Karpas-422 (cell line): ENCODE measurements at places on chromosomes 12 and 14. TPM values are rescaled to one million over a fixed set of nuclear protein-coding genes. Genes with fewer than 3 reads are reported as not detected.
A peak's percentile ranks its signal among the peaks of the same experiment; 100 is the strongest.

DNA sequence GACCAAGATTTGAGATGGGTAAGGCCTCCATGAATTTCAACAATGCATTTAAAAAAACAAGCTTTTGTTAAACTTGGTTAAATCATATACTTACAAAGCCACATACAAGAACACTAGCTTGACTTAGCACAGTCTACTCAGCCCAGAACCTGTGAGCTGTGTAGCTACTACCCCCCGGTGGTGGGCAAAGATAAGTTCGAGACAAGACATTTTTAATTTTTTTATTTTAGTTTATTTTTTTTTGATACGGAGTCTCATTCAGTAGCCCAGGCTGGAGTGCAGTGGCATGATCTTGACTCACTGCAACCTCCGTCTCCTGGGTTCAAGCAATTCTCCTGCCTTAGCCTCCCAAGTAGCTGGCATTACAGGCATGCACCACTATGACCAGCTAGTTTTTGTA is 3.7 kb upstream of the NECAP1 start:
- H3K4me1 ChIP-seq, result peaks cover 25% of the 10 kb centered on the region
- H3K27ac ChIP-seq, result no peak overlapping the region
- peak; percentile 71 for DNase-seq
- H3K27me3 ChIP-seq, result no peaks in the 10 kb centered on the region
- H3K4me3 ChIP-seq, result no peak overlapping the region

GRCh38 chr12:116384691-116385485 is 107.4 kb upstream of the MED13L start:
- no peaks in the 10 kb centered on the region for H3K36me3 ChIP-seq
- H3K4me3 ChIP-seq, result no peak overlapping the region
- no peak overlapping the region for H3K27ac ChIP-seq
- DNase-seq, result peak; percentile 50

- no peaks in the 10 kb centered on the region for H3K4me1 ChIP-seq
- H3K36me3 ChIP-seq, result no peaks in the 10 kb centered on the region
- no peak overlapping the region for H3K4me3 ChIP-seq
- no peak for DNase-seq
- H3K27me3 ChIP-seq, result peaks cover 3% of the 10 kb centered on the region
- no peak overlapping the region for H3K27ac ChIP-seq
Measured at GRCh38 chr12:72089678-72090077, 151.0 kb downstream of the TPH2 start.

DNA sequence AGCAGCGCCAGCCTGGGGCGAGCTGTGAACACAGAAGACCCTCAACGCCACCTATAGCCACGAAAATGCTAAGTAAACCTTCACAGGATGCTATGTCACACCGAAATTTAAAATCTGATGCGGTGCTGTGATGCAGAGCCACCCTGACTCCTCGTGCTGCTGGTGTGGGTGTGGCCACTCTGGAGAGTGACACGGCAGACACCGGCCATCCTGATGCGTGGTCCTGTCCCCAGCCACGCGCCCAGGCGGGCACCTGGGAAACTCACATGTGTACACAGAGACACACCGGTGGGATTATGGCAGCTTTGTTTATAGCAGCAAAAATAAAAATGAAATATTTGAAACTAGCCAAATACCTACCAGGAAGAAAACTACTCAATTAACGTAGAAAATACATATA is 138.3 kb upstream of the SFSWAP start:
- H3K36me3 ChIP-seq, result no peaks in the 10 kb centered on the region
- no peaks in the 10 kb centered on the region for H3K27me3 ChIP-seq
- H3K27ac ChIP-seq, result no peak overlapping the region
- DNase-seq, result no peak
- H3K4me1 ChIP-seq, result no peaks in the 10 kb centered on the region

GRCh38 chr12:46124132-46124847 is 133.9 kb upstream of the SCAF11 start:
- H3K27ac ChIP-seq, result no peak overlapping the region
- no peaks in the 10 kb centered on the region for H3K36me3 ChIP-seq
- H3K27me3 ChIP-seq, result no peaks in the 10 kb centered on the region
- DNase-seq, result no peak

- H3K4me3 ChIP-seq, result no peak overlapping the region
- no peaks in the 10 kb centered on the region for H3K36me3 ChIP-seq
- H3K4me1 ChIP-seq, result peaks cover 10% of the 10 kb centered on the region
- no peak overlapping the region for H3K27ac ChIP-seq
- no peak for DNase-seq
- H3K27me3 ChIP-seq, result peaks cover 3% of the 10 kb centered on the region; the same call in 1 of the 2 replicates
Measured at GRCh38 chr14:101709962-101710931, 51.3 kb upstream of the PPP2R5C start.

- no peak overlapping the region for H3K27ac ChIP-seq
- H3K4me1 ChIP-seq, result no peaks in the 10 kb centered on the region
- H3K27me3 ChIP-seq, result no peaks in the 10 kb centered on the region
Measured at GRCh38 chr14:72883961-72884360, 9.9 kb downstream of the DPF3 start.

GRCh38 chr12:2959192-2959504 is at the start of gene TEAD4:
Gene TEAD4 (plus strand): TSS chr12:2959397.
- no peaks in the 10 kb centered on the region for H3K27me3 ChIP-seq
- no peak within 1 kb of the TSS for H3K27ac ChIP-seq
- DNase-seq, result no peak
- H3K4me3 ChIP-seq, result no peak within 1 kb of the TSS

GRCh38 chr12:52023182-52023975 is 16.6 kb downstream of the TAMALIN start:
- no peak overlapping the region for H3K27ac ChIP-seq
- 0 out of 2 replicates have a peak, but pooled peaks cover 2% of the 10 kb centered on the region for H3K27me3 ChIP-seq
- DNase-seq, result peak; percentile 93
- peaks cover 69% of the 10 kb centered on the region for H3K4me1 ChIP-seq
- peak overlapping the region; percentile 60 for H3K4me3 ChIP-seq

DNA sequence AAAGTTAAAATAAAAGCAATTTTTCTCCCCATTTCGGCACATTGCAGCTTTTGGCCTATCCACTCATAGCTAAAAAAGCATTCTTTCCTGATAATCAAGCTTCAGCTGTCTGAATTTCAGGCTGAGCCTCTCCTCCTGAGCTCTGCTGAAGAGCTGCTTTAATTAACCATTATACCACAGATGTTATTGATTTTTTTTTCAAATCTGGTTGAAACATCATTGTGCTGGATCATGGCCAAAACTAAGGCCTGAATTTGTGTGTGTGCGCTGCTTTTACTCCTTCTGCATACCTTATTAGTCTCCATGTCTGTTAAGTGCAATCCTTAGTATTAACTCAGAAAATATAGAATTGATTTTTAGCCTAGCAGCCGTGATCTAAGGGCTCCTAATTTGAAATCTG is 52.3 kb downstream of the MBIP start:
- no peaks in the 10 kb centered on the region for H3K4me1 ChIP-seq
- H3K27ac ChIP-seq, result no peak overlapping the region
- no peaks in the 10 kb centered on the region for H3K27me3 ChIP-seq
- H3K4me3 ChIP-seq, result no peak overlapping the region
- no peak for DNase-seq

DNA sequence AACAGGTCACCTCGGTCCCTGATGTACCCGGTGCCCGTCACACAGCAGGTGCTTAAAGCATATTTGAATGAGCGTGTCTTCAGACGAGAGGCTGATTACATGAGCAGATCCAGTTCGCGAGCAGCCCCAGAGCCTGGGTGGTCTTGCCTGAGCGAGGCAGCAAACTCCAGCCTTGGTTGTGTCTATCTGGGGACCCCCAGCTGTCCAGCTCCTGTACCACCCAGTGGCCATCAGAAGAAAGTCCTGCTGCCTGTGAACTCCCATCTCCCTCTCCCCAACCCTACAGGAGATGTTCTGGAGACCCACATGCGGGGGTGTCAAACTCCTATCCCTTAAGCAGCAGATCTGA is 174.2 kb downstream of the PHETA1 start:
- no peak overlapping the region for H3K4me3 ChIP-seq
- H3K4me1 ChIP-seq, result no peaks in the 10 kb centered on the region
- no peak for DNase-seq
- H3K27me3 ChIP-seq, result no peaks in the 10 kb centered on the region

DNA sequence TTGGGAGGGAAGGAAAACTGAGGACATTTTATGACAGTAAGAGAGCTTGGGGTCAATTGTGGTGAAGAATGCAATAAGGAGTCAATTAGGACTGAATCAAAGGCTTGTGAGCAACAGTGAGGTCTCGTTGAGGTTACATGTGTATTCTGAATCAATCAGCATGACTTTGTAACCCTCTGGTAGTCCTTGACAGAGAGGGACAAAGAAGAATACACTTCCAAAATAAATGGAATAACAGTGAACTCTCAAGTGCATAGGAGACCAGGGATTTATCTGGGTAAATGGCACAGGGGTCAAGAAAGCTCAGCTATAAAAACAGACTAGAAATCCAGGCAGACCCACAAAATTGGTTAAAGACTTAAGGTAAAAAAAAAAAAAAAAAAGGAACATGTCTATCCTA is 85.1 kb upstream of the NAV3 start:
- H3K36me3 ChIP-seq, result no peaks in the 10 kb centered on the region
- no peaks in the 10 kb centered on the region for H3K27me3 ChIP-seq
- H3K4me1 ChIP-seq, result no peaks in the 10 kb centered on the region

GRCh38 chr12:92702754-92703679 is at the start of gene PLEKHG7:
Gene PLEKHG7 (plus strand): TSS chr12:92702989. CDS start chr12:92706632, 3,643 bp downstream.
- no peak within 1 kb of the TSS for H3K27ac ChIP-seq
- peak; percentile 48 for DNase-seq
- 0 out of 2 replicates have a peak, but pooled peaks cover 4% of the 10 kb centered on the region for H3K4me1 ChIP-seq
- H3K27me3 ChIP-seq, result no peaks in the 10 kb centered on the region
- H3K36me3 ChIP-seq, result no peaks in the 10 kb centered on the region

DNA sequence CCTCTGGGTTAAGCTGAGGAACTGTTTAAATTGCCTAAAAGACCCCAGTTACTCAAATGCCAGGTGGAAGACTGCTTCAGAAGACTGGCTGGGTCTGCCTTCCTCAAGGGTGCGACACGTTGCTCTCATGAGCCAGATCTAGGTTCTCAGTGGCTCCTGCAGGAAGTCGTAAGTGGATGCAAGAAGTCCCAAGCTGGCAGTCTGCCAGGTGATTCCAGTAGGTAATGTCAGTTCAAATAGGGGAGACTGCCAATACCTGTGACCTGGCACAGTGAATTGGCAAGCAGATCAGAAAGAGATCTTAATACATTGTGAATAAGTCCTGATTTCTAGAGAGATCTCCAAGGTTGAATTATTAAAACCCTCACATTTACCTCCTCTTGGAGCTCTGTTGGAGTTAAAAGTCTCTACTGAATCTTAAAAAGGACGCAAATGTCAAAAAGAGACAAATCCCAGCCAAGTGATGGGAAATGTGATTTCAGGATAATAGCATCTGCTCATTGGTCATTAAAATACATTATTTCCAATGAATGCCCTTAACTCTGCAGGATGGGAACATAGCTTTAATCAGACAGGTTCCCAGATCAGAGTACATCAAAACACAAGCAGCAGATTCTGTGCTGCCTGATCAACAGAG is 98.8 kb upstream of the FRMD6 start:
- no peak overlapping the region for H3K4me3 ChIP-seq
- no peaks in the 10 kb centered on the region for H3K27me3 ChIP-seq
- H3K27ac ChIP-seq, result no peak overlapping the region

GRCh38 chr12:78898416-78898815 is 33.8 kb downstream of the SYT1 start:
- no peak overlapping the region for H3K4me3 ChIP-seq
- H3K27ac ChIP-seq, result no peak overlapping the region
- no peaks in the 10 kb centered on the region for H3K36me3 ChIP-seq
- no peak for DNase-seq
- no peaks in the 10 kb centered on the region for H3K4me1 ChIP-seq

DNA sequence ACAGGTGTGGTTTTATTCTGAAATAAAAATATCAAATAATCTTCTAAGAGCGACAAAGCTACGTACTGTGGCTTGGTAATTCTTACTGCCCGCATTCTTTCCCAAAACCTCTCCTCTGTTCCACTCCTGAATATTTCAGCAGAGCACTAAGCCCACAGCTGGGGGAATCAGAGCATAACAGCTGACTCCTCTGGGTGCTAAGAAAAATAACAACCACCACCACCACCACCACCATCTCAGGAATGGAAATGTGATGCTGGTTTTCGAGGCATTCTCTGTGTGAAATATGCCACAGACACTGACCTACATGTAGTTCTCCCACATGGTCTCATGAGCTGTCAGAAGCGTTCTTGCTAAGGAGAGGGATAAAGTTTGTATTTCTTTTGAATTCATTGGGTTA is 183.7 kb downstream of the BMP4 start:
- DNase-seq, result no peak
- no peaks in the 10 kb centered on the region for H3K4me1 ChIP-seq
- no peak overlapping the region for H3K4me3 ChIP-seq
- no peaks in the 10 kb centered on the region for H3K27me3 ChIP-seq
- no peak overlapping the region for H3K27ac ChIP-seq

DNA sequence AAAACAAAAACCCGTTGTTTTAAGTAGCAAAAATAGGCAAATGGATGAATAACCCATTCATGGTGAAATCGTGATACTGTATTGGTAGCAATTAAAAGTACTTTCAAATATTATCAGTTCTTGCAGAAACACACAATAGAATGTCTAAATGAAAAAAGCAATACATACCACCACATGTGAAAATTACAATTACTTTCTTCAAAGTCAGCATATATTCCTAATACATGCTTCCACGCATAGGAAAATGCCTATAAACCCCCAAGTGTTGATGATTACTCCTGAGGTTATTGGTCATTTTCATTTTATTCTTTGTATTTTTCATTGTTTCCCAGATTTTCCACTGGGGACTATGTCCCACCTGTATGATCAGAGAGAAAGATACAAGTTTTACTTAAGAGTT is 15.2 kb downstream of the DDX55 start:
- no peaks in the 10 kb centered on the region for H3K27me3 ChIP-seq
- no peak overlapping the region for H3K4me3 ChIP-seq
- H3K27ac ChIP-seq, result no peak overlapping the region

DNA sequence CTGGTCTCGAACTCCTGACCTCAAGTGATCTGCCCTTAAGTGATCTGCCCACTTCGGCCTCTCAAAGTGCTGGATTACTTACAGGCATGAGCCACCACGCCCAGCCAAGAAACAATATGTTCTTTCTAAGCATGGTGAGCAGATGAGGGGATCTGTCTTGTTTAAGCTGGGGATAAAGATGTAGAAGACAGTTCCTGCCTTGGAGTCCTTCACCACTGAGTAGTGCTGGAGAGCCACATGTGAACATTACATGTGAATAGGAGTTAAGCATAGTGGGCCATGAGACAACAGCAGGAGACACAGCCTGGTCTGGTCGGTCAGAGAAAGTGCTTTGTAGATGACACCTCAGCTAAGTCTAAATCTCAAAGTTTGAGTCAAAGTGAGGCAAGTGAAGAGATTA is 26.0 kb downstream of the TMBIM6 start:
- H3K27ac ChIP-seq, result no peak overlapping the region
- DNase-seq, result no peak
- no peak overlapping the region for H3K4me3 ChIP-seq

GRCh38 chr14:70018230-70018629 is 139.0 kb downstream of the SMOC1 start:
- no peaks in the 10 kb centered on the region for H3K36me3 ChIP-seq
- no peak overlapping the region for H3K4me3 ChIP-seq
- no peaks in the 10 kb centered on the region for H3K4me1 ChIP-seq
- H3K27ac ChIP-seq, result no peak overlapping the region
- DNase-seq, result no peak

GRCh38 chr12:107523775-107524535 is 161.6 kb upstream of the PWP1 start:
- no peak overlapping the region for H3K4me3 ChIP-seq
- H3K4me1 ChIP-seq, result peaks cover 5% of the 10 kb centered on the region
- no peaks in the 10 kb centered on the region for H3K27me3 ChIP-seq
- DNase-seq, result no peak
- no peak overlapping the region for H3K27ac ChIP-seq

The GPRC5D gene
- not detected in 2 replicates for total RNA-seq

The ARL6IP4 gene
- total RNA-seq, result 85.1 and 210 TPM in 2 replicates

The TTC9 gene
- 6.1 and 7.9 TPM in 2 replicates for total RNA-seq

The MIPOL1 gene
- total RNA-seq, result not detected in 2 replicates

The TDRD9 gene
- not detected in 2 replicates for total RNA-seq

The KRT85 gene
- not detected in 2 replicates for total RNA-seq

The RNF212B gene
- not detected in 2 replicates for total RNA-seq

The FOXM1 gene
- total RNA-seq, result 15.4 and 20.8 TPM in 2 replicates

The ZC2HC1C gene
- total RNA-seq, result 1.1 and 2.9 TPM in 2 replicates

The CAPS2 gene
- 34.0 and 50.2 TPM in 2 replicates for total RNA-seq

The EIF2B1 gene
- total RNA-seq, result 51.0 and 116 TPM in 2 replicates
